ENCODE measurements at places on chromosomes 2 and 18.

DNA sequence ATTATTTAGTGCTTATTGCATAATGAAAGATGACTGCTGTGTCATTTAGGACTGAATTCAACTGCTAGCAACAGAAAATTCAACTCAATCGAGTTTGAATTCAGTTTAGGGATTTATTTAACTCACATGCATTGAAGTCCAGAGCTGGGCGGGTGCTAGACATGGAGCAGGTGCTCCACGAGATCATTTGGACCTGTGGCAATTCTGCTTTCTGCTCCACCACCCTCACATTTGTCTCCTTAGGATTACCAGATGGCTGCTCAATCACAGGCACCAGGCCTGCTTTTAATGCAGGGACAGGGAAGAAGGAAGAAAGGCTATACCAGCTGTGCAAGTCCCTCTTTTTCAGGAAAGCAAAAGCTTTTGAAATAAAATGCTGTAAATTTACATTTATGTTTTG lies 572.9 kb upstream of the SLC8A1 start:
- peak; percentile 3 for DNase-seq
- H3K27me3 ChIP-seq: no peaks in the 10 kb centered on the region
- H3K36me3 ChIP-seq: no peaks in the 10 kb centered on the region
- H3K4me1 ChIP-seq: no peaks in the 10 kb centered on the region

DNA sequence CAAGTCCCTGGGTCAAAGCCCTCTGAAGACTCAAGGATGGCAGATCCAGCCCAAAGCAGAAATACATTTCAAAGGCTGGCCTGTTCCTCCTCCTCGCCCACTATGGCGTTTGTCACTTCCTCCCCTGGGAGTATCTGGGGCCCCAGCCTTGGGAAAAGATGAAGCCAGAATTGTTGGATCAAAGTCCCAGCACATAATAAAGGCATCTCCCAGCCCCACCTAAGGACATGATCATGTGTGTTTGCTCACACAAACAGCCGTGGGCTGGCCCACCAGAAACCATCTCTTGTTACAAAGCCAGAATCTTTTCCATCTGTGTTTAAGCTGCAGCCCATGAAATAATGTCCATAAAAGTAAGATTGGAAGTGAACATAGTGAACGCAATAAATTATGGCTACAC lies 50.1 kb upstream of the HAAO start:
- H3K4me1 ChIP-seq: peaks cover 19% of the 10 kb centered on the region
- no peaks in the 10 kb centered on the region for H3K27me3 ChIP-seq
- no peak overlapping the region for H3K27ac ChIP-seq
- no peaks in the 10 kb centered on the region for H3K36me3 ChIP-seq

DNA sequence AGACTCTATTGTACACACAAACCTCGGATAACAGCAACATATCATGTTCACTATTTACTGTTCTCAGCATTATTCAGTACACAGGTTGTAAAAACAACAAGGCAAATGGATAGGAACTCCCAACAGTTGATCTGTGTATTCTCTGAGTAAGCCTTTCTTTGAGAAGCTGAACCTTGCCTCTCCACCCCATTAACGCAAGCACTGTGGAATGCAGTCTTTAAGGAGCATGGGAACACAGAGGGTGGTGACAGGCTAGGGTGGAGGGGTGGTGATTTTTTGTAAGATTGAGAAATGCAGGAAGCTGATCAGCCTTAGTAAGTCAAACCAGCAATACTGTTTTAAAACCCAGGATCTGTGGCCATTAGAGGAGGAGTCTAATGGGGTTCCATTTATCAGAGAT lies 19.6 kb upstream of the SERPINB11 start:
- peak overlapping the region; percentile 83 for H3K27ac ChIP-seq
- H3K36me3 ChIP-seq: no peaks in the 10 kb centered on the region
- DNase-seq: peak; percentile 58
- H3K27me3 ChIP-seq: no peaks in the 10 kb centered on the region
- peaks cover 14% of the 10 kb centered on the region for H3K4me1 ChIP-seq
- no peak overlapping the region for H3K4me3 ChIP-seq

GRCh38 chr2:10016001-10016801 lies 27.1 kb upstream of the KLF11 start:
- H3K27ac ChIP-seq: no peak overlapping the region
- H3K4me3 ChIP-seq: no peak overlapping the region
- H3K27me3 ChIP-seq: no peaks in the 10 kb centered on the region
- no peaks in the 10 kb centered on the region for H3K36me3 ChIP-seq
- DNase-seq: no peak
- H3K4me1 ChIP-seq: no peaks in the 10 kb centered on the region

GRCh38 chr18:63157293-63158011 lies 162.1 kb downstream of the BCL2 start:
- no peak overlapping the region for H3K27ac ChIP-seq
- no peaks in the 10 kb centered on the region for H3K27me3 ChIP-seq
- no peak for DNase-seq
- H3K4me3 ChIP-seq: no peak overlapping the region
- no peaks in the 10 kb centered on the region for H3K4me1 ChIP-seq

DNA sequence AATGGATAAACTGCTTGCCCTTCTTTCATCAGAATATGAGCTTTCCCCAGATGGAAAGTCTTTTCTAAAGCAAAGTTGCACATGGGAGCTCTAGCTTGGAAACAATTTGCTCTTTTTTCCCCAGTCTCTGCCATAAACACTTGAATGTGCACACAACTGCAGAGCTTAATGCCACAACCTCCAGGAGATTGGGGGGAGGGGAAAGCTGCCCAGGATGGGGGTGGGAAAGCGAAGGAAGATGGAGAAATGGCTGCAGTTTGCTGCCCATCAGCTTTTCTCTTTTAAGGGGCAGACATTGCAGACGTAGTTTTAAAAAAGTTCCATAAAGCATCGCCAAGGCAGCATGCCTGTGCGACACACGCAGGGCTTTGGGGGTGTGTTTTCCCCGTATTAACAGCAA lies 1.5 kb downstream of the ACKR3 start:
- H3K36me3 ChIP-seq: no peaks in the 10 kb centered on the region
- peak overlapping the region; percentile 33 for H3K4me3 ChIP-seq
- H3K4me1 ChIP-seq: peaks cover 65% of the 10 kb centered on the region
- DNase-seq: no peak

GRCh38 chr2:46023165-46023854 lies 273.9 kb upstream of the EPAS1 start:
- no peak overlapping the region for H3K27ac ChIP-seq
- DNase-seq: no peak
- H3K36me3 ChIP-seq: no peaks in the 10 kb centered on the region
- H3K4me1 ChIP-seq: no peaks in the 10 kb centered on the region

DNA sequence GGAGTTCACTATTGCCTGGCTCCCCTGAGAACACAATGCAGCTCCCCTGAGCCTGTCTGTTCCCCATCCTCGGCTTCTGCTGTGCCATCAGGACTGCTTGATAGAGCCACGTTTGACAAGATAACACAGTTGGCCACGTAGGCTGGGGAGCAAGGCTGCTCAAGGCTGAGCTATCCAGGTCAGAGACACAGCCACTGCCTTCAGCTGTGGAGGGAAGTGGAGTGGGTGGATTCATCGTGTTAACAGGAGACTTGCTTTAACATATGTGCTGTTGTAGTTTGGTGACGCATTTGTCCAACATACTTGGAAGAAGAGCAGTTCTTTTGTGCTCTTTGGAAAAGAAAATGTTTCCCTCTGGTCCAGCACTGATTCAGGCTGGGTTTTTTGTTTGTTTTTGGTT lies 68.8 kb downstream of the WDSUB1 start:
- no peaks in the 10 kb centered on the region for H3K4me1 ChIP-seq
- peaks cover 9% of the 10 kb centered on the region for H3K27me3 ChIP-seq
- DNase-seq: no peak
- no peaks in the 10 kb centered on the region for H3K36me3 ChIP-seq
- no peak overlapping the region for H3K27ac ChIP-seq
- no peak overlapping the region for H3K4me3 ChIP-seq

- no peaks in the 10 kb centered on the region for H3K36me3 ChIP-seq
- no peak for DNase-seq
- H3K4me3 ChIP-seq: no peak overlapping the region
- H3K27me3 ChIP-seq: no peaks in the 10 kb centered on the region
- H3K27ac ChIP-seq: no peak overlapping the region
Measured at GRCh38 chr18:59500765-59501164, 141.7 kb upstream of the LMAN1 start.

- DNase-seq: no peak
- H3K36me3 ChIP-seq: no peaks in the 10 kb centered on the region
- H3K4me3 ChIP-seq: no peak overlapping the region
- no peaks in the 10 kb centered on the region for H3K27me3 ChIP-seq
Measured at GRCh38 chr18:402129-402528, 98.4 kb downstream of the COLEC12 start.

DNA sequence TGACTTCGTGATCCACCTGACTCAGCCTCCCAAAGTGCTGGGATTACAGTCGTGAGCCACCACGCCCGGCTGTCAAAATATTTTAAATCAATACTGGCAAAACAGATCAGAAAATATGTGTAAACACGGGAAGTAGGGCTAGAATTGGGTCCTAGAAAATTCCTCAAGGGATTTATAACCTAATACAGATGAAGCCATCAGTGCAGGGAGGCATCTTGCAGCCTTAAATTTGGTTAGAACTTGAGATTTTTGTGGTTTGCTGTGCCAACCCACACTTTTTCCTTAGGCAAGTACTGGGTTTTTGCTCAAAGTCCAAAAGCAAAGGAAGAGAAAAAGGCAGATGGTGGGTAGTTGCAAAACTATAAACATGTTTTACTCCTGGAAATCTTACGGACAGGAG lies 33.7 kb upstream of the NFE2L2 start:
- H3K4me1 ChIP-seq: peaks cover 10% of the 10 kb centered on the region
- no peaks in the 10 kb centered on the region for H3K27me3 ChIP-seq
- H3K27ac ChIP-seq: no peak overlapping the region
- no peak overlapping the region for H3K4me3 ChIP-seq
- H3K36me3 ChIP-seq: no peaks in the 10 kb centered on the region

DNA sequence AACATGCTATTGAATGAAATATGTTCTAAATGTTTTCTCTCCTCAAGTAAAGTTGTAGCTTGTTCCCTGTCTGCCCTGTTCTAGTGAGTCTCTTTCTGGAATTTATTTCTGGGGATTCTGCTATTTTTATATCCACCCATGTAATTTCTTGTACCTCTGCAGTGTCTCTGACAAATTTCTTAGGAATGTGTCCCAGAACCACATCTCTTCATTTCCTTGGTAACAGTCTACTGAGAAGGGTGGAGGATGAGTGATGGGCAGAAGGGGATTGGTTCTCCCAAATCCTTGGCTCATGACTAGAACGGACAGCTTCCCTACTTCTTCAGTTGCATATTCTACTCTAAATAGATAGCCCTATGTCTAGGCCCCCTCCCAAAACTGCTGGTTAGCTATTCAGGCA lies 490.6 kb upstream of the LINC00305 start:
- H3K36me3 ChIP-seq: no peaks in the 10 kb centered on the region
- H3K27ac ChIP-seq: no peak overlapping the region
- no peaks in the 10 kb centered on the region for H3K27me3 ChIP-seq
- no peak for DNase-seq

- H3K4me1 ChIP-seq: no peaks in the 10 kb centered on the region
- no peak overlapping the region for H3K27ac ChIP-seq
- no peak overlapping the region for H3K4me3 ChIP-seq
- no peaks in the 10 kb centered on the region for H3K36me3 ChIP-seq
- H3K27me3 ChIP-seq: no peaks in the 10 kb centered on the region
Measured at GRCh38 chr2:18214936-18215335, 336.5 kb downstream of the KCNS3 start.

DNA sequence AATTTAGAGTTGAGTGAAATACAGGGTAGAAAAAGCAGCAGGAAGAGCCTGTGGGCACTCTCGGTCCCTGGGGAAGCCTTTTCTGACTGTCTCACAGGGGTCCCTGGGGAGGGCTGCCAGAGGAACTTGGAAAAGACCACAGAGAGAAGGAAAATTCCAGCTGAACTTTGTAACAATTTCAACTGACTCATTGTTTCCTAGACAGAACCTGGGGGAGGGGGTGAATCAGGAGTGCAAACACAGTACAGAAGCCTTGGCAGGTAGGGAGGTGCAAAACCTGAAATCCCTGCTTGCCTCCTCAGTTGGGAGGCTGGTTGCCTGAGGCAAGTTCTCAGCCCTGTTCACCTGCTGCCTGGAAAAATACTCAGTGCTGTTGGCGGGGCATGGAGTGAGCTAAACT lies 106.8 kb downstream of the GRB14 start:
- H3K27me3 ChIP-seq: no peaks in the 10 kb centered on the region
- H3K27ac ChIP-seq: no peak overlapping the region
- no peaks in the 10 kb centered on the region for H3K36me3 ChIP-seq
- DNase-seq: no peak

DNA sequence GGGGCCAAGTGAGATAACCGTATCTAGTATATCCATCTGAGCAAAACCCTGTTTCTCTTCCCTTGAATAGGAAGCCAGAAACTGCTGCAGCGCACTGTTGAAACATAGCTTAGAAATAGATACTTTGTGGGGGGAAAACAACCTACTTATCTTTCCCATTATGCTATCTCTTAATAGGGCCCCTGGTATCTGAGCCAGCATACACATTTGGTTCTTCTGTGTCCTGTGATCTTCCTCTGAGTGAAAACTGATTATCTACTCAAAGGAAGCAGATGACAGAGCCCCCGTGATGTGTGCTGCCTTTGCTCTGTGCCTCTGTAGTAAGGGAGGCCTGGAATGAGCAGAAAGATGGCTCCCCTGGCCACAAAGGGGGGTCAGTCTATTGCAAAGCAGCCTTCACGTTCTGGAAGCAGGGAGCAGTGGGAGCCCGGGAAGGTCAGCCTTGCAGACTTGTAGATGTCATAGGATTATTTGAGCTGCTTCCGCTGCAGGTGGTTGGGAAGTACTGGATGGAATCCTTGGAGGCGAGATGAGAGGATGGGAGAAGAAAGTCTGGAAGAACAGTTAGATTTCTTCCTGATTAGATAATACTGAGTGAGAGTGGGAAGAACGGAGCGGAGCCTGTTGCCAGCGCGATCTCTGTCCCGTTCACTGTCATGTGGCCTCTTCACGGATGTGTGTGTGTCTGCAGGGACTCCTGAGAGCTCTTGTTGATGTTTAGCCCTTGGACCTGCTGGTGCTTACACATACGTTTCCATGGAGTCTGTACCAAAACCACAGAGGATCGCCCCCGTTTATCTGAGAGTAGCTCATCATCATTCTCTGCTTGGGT lies 150.1 kb downstream of the AGAP1 start:
- DNase-seq: no peak
- H3K36me3 ChIP-seq: no peaks in the 10 kb centered on the region
- H3K27ac ChIP-seq: no peak overlapping the region
- H3K4me1 ChIP-seq: peaks cover 39% of the 10 kb centered on the region

GRCh38 chr2:46134531-46135227 lies 162.5 kb upstream of the EPAS1 start:
- DNase-seq: no peak
- no peak overlapping the region for H3K4me3 ChIP-seq
- no peak overlapping the region for H3K27ac ChIP-seq
- H3K27me3 ChIP-seq: no peaks in the 10 kb centered on the region
- no peaks in the 10 kb centered on the region for H3K36me3 ChIP-seq
- H3K4me1 ChIP-seq: peaks cover 6% of the 10 kb centered on the region

GRCh38 chr2:17892770-17893534 lies 14.5 kb downstream of the KCNS3 start:
- H3K4me1 ChIP-seq: no peaks in the 10 kb centered on the region
- H3K4me3 ChIP-seq: no peak overlapping the region
- peak; percentile 22 for DNase-seq

- H3K36me3 ChIP-seq: peaks cover 21% of the 10 kb centered on the region
- H3K27ac ChIP-seq: no peak overlapping the region
- H3K4me1 ChIP-seq: no peaks in the 10 kb centered on the region
- no peaks in the 10 kb centered on the region for H3K27me3 ChIP-seq
Measured at GRCh38 chr18:211582-211981, 53.2 kb downstream of the USP14 start.

Data from neural progenitor cell (in vitro differentiated cells).